ENCODE measurements at places on chromosomes 1 and 21. TPM values are rescaled to one million over a fixed set of nuclear protein-coding genes. Genes with fewer than 3 reads are reported as not detected.

DNA sequence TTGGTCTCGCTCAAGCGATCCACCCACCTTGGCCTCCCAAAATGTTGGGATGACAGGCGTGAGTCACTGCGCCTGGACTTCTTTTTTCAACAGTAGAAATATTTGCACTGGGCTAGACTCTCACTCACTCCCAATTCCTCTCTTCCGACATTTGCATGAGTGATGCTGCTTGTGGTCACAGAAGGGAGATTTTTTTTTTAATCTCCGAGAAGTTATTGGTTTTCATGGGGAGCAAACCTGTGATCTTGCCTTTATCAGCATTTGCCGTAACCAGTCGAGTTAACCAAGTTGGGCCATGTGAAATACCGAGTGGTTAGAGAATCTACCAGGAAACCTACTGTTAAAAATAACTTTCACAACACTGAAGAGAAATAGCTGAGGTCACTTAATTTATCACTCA lies 21.1 kb downstream of the ERG start:
- DNase-seq = no peak

- DNase-seq = no peak
Measured at GRCh38 chr1:154190550-154190949, 1.4 kb downstream of the TPM3 start.

- DNase-seq = peak; percentile 43
Measured at GRCh38 chr1:200153277-200154055, 126.0 kb downstream of the NR5A2 start.

DNA sequence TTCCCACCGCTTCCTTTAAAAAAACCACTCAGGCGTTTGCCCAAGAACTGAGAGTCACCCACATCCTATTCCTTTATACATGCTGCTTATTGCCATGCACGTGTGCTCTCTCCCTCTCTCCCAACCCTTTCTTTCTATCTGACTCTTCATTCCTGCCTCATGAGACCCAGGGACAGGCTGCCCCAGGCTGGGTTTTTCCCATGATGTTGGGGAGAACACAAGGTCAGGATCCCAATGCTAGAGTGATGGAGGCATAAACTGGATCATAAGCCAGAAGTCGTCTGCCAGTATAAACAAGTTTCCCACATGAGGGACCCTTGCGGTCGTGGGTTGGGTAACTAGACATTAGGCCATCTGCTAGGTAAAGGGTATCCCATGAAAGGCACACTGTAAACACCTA lies 64.9 kb downstream of the CD2 start:
- DNase-seq = no peak

DNA sequence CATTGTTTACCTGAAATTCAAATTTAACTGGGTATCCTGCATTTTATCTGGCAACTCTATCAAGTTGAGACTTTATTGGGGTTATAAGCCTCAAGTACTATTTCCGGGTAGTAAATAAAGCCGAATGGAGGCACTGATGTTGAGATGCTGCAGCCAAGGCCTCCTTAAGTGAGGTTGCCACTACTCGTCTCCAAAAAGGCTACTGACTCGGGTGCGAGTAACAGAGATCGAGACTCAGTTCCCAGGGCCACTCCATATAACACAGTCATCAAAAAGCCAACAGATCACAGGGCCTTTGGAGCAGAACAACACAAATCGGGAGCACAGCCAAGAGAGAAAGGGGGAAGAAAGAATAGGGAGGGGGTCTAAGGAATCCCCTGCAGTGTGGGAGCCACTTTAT lies 524 bp downstream of the COPA start:
- DNase-seq = peak; percentile 10

DNA sequence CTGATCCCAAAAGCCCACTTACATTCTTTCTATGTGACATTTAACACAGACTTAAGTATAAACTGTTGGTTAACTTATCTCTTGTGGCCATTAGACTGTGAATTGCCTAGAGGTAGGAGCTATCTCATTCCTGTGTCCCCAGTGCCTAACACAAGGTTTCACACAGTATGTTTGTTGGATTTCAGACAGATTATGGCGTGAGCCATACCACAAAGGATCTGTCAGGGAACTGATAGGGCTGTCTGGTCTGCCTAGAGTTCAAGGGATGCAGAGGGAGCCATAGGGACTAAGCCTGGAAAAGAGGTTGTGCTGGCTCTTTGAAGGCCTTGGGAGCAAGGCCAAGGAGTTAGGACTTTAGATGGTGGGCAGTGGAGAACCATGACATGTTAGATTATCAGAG lies 40.0 kb downstream of the MEF2D start:
- peak; percentile 39 for DNase-seq

DNA sequence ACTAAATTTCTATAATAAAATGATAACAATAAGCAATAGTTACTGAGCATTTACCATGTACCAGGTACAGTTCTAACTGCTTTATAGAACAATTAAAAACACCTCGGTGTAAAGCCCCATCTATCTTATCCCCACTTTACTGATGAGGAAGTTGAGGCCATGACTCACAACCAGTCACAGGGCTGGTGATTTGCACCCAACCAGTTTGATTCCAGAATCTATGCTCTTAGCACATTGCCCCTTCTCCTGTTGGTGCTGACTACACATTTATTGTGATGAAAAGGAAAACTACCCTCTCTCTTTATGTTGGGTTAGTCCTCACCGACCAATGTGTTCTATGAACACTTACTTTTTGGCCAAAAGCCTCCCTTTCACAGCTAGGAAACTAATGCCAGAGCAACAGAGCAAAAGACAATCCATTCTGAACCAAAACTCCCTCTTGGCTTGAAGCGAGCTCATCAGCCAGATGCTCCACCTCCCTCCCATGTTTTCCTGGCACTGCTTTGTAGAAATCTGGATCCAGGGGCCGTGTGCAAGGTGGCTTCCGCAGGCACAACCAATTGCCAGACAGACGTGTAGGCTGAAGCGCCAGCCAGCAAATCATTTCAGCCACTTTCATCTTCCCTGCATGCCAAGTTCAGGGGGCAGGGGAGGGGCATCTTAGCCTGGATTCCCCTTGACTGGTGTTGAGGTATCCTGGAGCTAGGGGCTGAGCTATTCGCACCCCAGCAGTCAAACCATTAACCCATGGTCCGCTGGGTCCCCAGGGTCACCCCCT lies 32.0 kb upstream of the SLC30A1 start:
- DNase-seq = no peak

DNA sequence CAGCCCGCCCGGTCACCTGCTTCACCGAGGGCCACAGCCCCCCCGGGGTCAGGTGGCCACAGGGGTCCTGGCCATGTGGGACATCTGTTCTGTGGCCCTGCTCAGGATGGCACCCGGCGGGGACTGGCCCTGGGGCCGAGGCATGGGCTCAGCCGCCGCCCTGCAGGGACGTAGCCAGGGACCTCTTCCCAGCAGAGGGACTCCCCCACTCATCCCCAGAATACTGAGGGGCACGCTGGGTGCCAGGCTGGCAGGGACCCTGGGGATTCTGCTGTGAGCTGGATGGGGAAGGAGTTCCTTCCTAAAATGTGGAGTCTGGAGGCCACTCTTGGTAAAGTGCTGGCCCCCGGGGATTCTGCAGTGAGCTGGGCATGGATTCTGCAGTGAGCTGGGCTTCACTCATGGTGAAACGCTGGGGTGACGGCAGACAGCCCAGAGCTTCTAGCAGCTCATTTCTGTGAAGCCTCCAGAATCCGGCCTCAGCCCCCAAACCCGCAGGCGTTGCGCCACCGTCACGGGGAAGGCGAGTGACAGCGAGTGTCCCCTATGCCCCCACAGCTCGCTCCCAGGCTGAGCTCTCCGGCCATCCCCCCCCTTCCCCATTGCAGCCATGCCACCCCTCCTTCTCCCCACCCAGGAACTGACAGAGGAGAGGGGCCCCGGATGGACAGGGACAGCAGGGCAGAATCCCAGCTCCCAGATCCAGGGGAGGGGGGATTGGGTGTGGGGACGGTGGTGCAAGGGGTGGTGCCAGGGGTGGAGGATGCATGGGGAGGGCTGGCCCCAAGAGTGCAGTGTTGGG lies 1.4 kb downstream of the ITGB2 start:
- no peak for DNase-seq

- no peak for DNase-seq
Measured at GRCh38 chr21:28263974-28264373, 728.7 kb downstream of the LTN1 start.

DNA sequence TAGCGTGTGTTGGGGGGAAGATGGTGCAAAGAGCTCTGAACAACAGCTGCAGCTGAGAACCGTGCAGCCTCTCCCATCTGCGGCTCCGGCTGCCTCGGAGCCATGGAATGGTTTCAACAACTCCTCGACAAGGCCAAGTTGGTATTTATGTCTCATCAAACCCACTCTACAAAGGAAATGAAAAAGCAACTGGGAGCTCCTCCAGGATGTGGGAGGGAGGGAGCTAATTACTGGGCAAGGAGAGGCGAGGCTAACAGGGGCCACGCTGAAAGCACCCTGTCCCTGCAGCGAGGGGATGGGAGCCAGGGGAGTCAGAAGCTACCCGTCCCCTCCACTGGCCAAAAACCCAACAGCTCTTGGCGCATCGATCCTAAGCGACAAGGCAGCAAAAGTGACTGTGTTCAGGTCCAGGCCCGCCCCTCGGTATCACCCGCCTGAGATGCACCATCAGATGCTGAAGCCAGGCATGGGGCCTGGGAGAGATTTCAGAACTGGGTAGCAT lies 63.1 kb downstream of the ACOT7 start:
- no peak for DNase-seq

DNA sequence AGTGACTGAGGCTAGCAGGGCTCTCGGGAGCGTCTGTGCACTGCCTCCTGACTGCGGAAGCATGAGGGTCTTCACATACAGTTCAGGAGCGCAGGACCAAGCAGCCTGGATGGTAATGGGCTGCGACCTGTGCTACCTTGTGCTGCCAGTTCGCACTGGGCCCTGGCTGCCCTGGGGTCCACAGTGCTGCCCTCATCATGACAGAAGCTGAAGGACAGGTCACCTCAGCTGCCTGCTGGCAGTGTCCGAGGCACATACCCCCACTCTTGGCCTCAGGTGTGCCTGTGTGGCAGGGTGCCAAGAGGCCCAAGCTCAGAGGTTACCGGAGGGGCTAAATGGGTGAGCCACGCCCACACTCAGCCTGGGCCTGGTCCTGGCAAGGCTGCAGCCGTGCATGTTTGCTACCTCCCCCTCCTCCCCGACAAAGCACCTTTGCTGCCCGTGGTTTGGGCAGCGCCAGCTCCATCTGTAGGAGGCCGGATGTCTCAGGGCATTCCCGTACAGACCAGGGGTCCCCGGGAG lies 4.4 kb downstream of the JMJD4 start:
- DNase-seq = no peak

GRCh38 chr1:5381491-5381890 lies 610.7 kb downstream of the NPHP4 start:
- DNase-seq = no peak

DNA sequence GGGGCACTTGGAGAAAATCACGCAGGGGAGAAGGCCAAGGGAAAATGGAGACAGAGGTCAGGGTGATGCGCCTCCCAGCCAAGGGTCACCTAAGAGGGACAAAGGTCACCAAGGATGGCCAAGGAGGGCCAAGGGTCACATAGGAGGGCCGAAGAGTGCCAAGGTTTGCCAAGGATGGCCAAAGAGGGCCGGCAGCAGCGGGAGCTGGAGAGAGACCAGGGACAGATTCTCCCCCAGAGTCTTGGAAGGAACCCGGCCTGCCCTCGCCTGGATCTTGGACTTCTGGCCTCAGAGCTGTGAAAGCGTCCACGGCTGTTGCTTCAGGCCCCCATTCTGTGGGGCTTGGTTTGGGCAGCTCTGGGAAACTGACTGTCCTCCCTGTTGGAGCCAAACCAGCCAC lies 25.6 kb upstream of the ARHGEF16 start:
- no peak for DNase-seq

DNA sequence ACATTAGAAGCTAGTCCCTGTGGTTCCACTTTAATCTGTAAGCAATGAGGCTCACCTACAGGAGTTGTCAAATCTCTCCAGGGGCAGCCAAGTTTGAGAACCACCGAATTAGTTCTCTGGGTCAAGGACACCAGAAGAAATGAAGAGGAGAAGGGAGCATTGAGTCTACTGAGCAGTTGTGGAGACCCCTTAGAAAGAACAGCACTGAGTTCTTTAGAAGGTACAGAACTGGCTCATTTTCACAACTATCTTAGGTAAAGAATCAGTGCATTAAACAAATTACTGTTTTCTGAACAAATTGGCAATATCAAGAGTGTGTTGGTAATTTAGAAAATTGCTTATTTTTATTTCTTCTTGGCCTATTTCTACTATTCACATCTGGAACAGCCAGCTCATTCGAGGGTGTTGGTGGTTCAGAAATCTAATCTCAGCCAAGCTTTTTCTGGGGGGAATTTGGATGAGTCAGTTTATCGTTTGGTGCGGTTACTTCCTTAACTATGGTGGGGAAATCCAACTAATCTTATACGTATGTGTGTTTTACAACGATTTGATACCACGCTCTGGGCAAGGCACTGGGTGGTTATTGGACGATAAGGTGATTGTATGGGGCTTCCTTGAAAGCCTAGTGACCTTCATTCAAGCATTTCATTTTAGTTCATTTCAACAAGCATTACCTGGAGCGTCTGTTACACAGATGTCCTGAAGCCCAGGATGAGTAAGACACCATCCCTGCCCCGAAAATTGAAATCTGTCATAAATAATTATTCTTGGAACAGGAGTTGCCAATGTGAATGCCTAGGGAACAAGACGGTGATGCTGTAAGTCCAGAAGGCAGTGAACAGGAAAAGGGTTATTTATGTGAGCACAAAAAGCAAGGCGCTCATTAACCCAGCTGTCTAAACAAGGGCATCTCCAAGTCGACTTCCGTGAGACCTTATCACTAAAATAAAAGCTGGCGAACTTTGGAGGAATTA lies 52.0 kb upstream of the TMPRSS2 start:
- DNase-seq = no peak

DNA sequence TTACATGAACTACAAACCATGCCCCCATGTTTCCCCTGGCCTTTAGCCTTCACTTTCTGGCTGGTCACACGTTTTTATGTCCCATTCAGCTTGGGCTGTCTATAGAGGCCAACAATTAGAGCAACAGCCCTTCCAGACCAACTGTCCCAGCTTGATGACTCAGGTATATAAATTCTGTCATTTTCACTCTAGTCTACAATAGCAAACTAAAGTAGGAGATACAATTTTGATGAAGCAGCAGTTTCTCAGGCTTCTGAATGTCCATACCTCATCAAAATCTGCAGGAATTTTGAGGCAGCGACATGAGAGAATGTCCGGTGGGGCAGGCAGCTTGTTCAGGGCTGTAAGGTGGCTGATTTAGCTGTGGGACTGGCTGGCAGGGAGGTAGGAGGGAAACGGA lies 45.6 kb upstream of the VAV3 start:
- no peak for DNase-seq

GBP5 gene
- total RNA-seq = 151 TPM

ANKRD65 gene
- 0.29 TPM for total RNA-seq

SPTA1 gene
- total RNA-seq = not detected

A3GALT2 gene
- total RNA-seq = not detected

VSIG8 gene
- total RNA-seq = not detected

CRP gene
- total RNA-seq = not detected

ABCG1 gene
- 24.4 TPM for total RNA-seq

PRAMEF20 gene
- not detected for total RNA-seq

CLDN8 gene
- total RNA-seq = not detected

TNFAIP8L2 gene
- 6.9 TPM for total RNA-seq

SERTAD4 gene
- not detected for total RNA-seq

CFAP107 gene
- total RNA-seq = not detected

All from activated naive CD4-positive, alpha-beta T cell treated with anti-CD3 and anti-CD28 coated beads, Interleukin-2, amount 50 U/mL, for 72 hours (primary cell).